Fibroblast of skin of right quadriceps (primary cell): ENCODE measurements at places on chromosomes 3 and 15.

DNA sequence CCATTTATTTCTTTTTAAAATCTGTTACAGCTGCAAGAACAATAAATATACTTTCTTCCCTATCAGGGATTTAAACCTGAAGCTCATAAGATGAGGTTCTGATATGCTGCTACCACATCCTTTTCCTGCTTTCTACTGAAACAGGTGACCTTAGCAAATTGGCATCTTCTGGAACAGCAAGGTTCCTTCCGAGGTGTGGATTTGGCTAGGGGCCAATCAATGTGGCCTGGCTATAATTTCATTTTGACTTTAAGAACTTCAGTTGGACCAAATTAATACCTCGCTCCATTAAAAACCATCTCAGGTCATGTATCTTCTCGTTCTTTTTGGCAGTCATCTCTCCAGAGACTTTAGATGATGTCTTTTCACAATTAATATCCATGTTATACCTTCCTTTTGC, 53.4 kb upstream of the C3orf80 start:
- DNase-seq: no peak

- no peak for DNase-seq
Measured at GRCh38 chr3:4496087-4496452, 2.9 kb downstream of the ITPR1 start.

- DNase-seq: peak; percentile 71
Measured at GRCh38 chr15:35697549-35698299, 151.8 kb upstream of the DPH6 start.

DNA sequence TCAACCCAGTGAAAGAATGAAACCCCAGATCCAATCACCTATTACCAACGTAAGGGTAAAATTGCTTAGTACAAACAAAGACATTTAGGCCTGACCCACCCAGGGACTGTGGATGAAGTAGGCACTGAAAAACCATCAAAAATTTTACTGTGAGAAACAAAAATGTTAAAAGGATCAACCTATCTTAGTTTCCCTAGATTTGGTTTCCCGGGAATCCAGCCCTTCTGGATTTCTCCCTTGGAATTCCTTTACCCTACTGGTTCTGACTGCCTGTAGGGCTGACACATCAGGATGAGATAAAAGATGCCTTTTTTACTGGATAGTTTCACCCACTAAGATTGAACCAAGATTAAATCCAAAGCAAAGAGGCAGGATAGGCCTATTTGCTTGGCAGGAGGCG, 102.7 kb downstream of the SCAPER start:
- no peak for DNase-seq

DNA sequence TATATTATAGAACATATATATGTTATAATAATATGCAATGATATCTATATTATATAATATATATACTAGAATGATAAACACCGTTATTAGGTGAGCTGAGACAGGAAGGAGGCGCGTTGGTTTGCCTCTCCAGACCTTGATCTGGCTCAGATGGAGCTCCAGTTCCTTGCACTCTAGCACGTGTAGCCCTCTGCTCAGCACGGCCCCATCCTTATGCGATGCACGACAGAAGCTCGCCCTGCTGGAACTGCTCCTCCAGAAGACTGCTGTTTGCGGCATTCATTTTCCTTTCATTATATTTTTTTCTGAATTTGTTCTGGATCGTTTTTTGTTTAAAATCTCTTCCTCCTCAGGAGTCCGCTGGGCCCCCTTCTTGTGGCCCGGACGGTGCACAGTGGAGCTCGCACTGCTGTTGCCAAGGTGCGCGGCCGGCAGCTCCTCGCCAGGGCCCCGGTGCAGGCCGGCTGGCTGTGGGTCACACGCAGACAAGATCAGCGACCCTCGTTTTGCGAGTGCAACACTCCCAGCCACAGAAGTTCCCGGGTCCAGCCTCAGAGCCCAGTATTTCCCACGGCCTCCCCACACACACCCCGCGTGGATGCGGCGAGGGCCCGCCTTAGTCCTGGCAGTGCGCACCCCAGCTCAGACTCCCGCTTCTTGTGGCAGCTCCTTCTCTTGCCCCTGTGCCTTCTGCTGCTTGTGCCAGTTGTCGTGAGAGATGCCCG, 112.2 kb downstream of the CHL1 start:
- DNase-seq: no peak

DNA sequence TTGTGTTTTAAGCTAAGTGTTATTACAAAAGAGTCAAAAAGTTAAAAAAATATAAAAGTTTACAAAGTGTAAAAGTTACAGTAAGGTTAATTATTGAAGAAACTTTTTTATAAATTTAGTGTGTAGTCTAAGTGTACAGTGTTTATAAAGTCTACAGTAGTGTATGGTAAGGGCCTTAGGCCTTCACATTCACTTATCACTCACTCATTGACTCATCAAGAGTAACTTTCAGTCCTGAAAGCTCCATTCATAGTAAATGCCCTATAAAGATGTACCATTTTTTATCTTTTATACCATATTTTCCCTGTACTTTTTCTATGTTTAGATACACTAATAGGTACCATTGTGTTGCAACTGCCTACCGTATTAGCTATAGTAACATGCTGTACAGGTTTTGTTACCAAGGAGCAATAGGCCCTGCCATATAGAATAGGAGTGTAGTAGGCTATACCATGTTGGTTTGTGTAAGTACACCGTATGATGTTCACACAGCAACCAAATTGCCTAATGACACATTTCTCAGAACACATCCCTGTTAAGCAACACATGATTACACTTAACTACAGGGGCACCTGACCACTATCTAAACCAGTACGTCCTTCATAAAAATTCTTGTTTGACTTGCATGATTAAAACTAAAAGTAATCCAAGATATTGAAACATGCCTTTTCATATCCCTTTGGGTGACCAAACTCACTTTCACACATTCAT, 17.2 kb downstream of the RAD18 start:
- no peak for DNase-seq

DNA sequence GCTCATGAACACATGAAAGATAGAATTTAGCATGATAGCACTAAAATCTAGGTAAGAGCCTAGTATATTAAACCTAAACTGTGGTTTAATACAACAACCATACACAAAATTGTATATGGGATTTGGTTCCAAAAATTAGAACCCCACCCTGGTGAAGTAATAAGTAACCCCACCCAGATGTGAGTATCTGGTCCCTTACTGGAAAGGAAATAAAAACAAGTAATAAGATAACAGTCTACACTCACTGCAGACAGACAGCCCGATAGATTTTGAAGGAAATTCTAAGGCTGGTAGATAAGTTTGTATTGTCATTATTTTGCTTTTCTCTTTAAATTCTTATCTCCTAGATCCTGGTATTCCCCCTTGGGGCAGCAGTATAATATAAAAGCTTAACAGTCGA, 184.9 kb downstream of the ZBTB20 start:
- DNase-seq: no peak

GRCh38 chr3:154889227-154889634, 190.9 kb upstream of the MME start:
- DNase-seq: no peak

DNA sequence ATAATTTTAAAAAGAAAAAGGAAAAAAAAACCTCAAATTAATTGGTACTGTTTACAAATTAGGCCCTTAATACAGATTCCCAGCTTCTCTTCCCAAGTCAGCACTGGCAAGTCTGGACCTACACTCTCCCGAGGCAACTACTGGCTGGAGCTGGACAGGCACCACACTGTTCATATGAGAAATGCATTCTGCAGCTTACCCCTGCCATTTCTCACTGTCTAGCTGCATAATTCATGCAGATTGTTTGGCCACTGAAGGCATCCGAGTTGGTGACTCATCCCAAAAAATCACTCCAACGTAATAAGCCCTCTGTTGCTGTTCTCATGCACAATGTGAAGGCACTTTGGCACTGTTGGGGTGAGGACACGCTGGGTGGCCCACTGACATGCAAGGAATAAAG, 45.3 kb downstream of the ROPN1B start:
- peak; percentile 52 for DNase-seq

- no peak for DNase-seq
Measured at GRCh38 chr15:88538972-88539371, 7.5 kb downstream of the DET1 start.

- DNase-seq: no peak
Measured at GRCh38 chr15:87500240-87500639, 756.3 kb downstream of the NTRK3 start.

GRCh38 chr3:64129581-64129980, 95.7 kb downstream of the PRICKLE2 start:
- DNase-seq: no peak

DNA sequence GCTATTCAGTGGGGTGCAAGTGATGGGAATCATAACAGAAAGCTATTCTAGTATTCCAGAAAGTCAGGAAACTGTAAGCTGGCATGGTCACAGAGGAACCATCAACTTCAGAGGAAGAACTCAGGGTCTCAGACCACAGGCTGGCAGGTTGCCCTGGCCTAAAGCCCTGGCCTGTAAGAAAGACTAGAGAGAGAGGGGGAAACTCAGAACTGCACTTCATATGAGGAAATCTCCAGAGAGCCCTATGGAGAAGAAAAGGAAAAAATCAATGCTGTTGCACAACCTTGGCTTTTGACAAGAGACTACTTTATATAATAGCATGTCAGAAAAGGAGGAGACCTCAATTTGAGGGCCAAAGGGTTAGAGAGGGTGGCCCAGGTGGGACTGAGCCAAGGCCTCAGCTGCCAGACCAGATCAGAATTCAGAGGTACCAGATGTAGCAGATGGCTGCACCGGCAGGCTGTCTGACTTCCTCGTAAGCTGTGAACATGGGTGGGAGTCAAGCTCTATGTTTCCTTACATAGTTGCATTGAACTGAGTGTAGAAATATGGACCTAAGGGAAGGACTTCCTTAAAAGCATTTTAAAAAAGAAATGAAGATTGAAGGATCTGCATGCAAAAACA, 333.8 kb downstream of the PDCD6IP start:
- no peak for DNase-seq

GRCh38 chr3:196736670-196737374, 2.8 kb upstream of the PAK2 start:
- no peak for DNase-seq

DNA sequence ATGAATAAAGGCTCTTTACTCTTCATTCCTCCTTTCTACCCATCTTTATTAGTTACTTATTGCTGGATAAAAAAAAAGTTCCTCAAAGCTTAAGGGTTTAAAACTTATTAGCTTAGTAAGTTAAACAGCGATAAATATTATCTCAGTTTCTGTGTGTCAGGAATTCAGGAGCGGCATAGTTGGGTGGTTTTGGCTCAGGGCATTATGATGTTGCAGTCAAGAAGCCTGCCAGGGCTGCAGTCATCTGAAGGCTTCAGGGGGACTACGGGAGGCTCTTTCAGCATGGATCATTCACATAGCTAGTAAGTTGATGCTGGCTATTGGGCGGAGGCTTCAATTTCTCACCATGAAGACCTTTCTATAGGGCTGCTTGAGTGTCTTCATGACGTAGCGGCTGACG, 1.9 kb upstream of the DLG1 start:
- no peak for DNase-seq

DNA sequence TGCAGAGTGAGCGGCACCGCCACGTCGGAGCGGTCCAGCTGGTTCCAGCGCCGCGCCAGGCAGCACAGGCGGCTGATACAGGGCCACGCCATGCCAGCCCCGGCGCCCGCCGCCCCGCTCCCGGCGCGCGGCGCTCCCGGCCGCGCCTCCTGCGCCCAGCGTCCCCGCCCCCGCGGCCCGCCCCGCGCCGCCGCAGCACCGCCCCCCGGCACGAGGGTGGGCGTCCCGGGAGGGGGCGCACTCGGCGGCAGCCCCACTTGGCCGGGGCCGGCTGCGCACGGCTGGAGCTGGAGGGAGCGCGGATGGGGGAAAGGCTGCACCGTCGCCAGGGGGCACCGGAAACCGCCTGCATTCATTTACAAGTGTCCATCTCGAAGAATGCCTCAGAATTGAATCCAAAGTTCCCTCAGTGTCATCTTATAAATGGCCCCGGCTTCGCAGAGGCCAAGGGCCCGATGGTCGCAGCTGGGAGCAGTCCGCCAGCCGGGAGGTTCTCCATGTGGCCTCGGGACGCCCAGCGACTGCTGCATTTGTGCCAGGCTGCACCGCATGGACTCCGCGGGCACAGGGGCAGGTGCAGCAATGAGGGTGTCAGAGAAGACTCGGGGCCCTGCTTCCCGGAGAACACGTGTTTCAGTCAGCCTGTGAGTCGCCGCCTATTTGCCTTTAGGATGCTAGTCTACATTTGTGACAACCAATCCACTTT, at the start of gene MAP6D1:
TSS of gene MAP6D1 (minus strand) at position 122 of the 706 bp plus-strand sequence. CDS start at position 92, 30 bp downstream.
- DNase-seq: peak; percentile 64

DNA sequence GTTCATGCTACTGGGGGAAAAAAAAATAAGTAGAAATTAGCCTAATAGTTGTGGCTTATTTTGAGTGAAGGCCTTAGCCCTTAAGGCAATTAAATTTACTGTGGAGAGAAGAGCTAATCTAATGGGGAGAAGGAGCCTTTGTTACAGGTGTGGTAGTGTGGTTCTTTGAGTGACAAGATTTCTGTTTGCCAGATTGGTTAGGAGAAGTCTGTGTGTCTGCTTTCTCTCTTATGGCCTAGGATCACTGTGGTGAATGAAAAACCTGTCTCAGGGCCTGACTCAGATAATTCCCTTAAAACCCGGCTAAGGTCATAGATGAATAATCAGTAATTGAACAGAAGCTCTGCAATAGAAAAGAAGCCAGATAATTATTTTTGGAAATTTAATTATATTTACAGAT, 27.0 kb downstream of the OPA1 start:
- DNase-seq: no peak
